Aortic smooth muscle cell (primary cell): ENCODE measurements at places on chromosomes 11 and 22. TPM values are rescaled to one million over a fixed set of nuclear protein-coding genes. Genes with fewer than 3 reads are reported as not detected.

MRGPRX3 gene
- not detected in 2 replicates for total RNA-seq

CKAP5 gene
- 72.9 and 76.9 TPM in 2 replicates for total RNA-seq

HRAS gene
- 77.6 and 105 TPM in 2 replicates for total RNA-seq

OR2D2 gene
- 0.13 and 0.44 TPM in 2 replicates for total RNA-seq

MMP13 gene
- total RNA-seq, result not detected in 2 replicates

TTC17 gene
- 65.1 and 68.1 TPM in 2 replicates for total RNA-seq

GRIA4 gene
- 0.12 and 1.3 TPM in 2 replicates for total RNA-seq
